ENCODE measurements at places on chromosomes 1 and 21. TPM values are rescaled to one million over a fixed set of nuclear protein-coding genes. Genes with fewer than 3 reads are reported as not detected.

RGS1 gene
- not detected for total RNA-seq

SHISAL2A gene
- total RNA-seq, result not detected

GRCh38 chr1:65149351-65150107 is 1.5 kb downstream of the AK4 start:
- DNase-seq, result no peak

GRCh38 chr1:160429702-160430535 is 29.6 kb downstream of the VANGL2 start:
- no peak for DNase-seq

GRCh38 chr1:177568622-177569021 is 397.9 kb downstream of the BRINP2 start:
- no peak for DNase-seq

VAV3 gene
- 0.18 TPM for total RNA-seq

DNA sequence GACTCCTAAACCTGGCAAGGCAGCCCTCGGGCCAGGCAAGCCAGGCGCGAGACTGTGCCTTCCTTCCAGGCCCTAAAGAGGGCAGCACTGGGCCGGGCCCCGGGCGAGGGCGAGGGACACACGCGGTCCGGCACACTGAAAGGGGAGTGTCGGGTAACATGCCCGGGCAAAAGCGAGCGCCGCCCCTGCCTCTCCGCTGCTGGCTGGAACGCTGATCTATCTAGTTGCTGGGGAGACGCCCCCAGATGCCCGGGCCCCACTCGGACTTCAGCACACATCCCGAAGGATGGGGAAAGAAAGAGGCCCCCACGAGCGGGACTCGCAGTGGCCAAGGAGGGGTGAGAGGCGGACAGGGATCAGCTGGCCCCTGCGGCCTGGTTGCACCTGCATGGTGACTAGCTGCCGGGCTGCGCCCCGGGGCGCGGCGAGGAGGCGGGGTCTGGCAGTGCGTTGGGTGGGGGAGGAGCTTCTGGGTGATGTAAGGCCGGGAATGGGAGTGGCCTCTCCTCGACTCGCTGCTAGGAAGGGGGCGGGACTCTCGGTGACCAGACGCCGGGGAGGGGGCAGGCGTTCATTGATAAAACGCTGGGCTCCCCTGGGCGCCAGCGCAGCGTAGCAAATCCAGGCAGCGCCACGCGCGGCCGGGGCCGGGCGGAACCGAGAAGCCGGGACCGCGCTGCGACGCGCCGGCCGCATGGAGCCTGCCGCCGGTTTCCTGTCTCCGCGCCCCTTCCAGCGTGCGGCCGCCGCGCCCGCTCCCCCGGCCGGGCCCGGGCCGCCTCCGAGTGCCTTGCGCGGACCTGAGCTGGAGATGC is at the start of gene PLK3:
Gene PLK3 (plus strand): TSS at position 608 of the 815 bp plus-strand sequence. CDS start 87 bp downstream, at position 695.
- peak; percentile 98 for DNase-seq

BTBD8 gene
- total RNA-seq, result 3.6 TPM

Data from IMR-90 (cell line).